ENCODE measurements at places on chromosomes 2 and 18.

DNA sequence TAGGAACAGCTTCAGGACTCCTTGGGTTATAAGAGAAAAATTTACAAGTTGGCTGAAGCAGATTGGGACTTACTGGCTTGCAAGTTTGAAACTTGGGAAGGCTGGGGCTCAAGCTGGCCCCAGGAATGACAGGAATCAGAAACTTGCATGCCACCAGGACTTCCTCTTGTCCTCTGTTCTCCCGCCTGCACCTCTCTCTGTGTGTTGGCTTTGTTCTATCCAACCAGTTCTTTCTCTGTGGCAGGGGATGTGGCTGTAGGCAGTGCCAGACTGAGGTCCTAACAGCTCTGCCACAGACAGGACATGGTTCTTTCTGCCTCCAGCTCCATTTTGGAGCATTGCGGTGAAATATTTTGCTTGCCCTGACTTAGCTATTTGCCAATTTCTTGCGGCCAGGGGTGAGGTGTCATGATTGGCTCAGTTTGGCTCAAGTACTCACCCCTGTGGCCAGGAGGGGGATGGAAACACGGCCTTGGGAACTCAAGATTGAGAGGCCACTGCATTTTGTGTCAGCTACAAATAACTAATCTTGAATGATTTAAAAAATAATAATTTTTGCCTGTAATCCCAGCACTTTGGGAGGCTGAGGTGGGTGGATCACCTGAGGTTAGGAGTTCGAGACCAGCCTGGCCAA, 48.9 kb downstream of the MEP1B start:
- no peak for DNase-seq

DNA sequence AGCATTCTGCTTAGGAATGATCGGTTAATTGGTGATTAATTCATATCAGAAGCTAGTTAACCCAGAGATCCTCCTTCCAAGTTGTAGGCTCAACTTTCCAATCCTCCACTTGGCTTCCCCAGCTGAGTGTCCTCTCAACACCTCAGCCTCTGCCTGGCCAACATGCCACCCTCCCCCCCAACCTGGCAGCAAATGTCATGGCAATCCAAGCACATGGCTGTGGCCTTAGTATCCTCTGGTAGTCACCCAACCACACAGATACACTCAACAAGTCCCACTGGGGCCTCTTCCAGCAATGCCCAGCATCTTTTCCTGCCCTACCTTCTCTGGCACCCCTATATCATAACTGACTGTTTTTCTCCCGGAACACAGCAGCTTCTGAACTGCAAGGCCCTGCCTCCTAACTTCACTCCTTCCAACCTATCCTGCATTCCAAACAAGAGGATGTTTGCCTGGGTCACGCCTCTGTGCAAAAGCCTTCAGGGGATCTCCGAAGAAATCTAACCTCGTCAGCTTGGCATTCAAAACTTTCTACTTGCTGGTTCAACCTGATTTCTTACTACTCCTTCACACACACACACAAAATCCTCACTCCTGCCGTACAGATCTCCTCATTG, 195.0 kb downstream of the CYP26B1 start:
- no peak for DNase-seq

GRCh38 chr2:75066121-75066902, 107.9 kb downstream of the POLE4 start:
- no peak for DNase-seq

DNA sequence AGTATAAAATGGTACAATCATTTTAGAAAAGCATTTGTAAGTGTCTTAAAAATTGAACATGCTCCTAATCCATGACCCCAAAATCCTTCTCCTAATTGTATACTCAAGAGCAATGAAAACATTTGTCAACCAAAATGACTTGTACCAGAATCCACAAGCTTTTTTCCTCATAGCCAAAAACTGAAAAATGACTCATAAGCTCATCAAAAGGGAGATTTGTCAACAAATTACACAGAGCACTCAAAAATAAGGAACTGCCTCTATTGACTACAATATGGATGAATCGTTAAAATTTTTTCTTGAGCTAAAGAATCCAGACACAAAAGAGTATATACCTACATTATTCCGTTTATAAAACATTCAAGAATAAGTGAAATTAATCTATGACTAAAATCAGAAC, 544.8 kb downstream of the ARHGAP15 start:
- no peak for DNase-seq

GRCh38 chr2:41127351-41127750, 675.5 kb upstream of the SLC8A1 start:
- no peak for DNase-seq

DNA sequence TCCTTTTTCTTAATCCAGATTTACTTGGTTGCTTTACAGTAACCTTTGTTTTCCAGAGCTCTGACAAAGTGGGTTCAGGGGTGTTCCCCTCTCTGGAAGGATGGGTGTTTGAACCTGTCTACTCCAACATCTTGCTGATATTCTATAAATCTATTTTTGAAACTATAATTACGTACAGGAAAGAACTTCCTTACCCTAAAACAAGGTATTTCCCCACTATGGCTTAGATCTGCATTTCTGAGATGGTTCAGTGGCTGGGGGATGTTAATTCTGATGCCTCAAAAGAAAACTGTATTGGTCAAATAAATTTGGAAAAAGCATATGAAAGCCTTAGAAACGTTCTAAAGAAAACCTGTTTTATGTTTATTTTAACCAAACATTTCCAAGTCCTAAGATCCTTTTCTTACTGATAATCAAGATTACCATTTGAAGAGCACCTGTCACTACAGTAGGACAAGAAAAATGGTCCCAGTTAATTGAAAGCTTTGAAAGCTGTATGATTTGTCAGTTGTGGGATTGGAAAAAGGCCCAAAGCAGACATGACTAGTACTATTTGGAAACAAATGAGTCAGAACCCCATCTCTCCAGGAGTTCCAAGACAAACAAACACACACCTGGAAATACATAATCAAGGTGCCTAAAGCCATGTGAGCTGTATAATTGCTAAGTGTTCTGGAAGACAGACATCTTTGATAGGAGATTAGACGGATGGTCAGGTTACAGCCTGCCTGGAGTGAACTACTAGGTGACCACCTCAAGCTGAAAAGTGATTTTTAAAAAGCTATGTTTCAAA, 57.5 kb downstream of the KDM3A start:
- no peak for DNase-seq

DNA sequence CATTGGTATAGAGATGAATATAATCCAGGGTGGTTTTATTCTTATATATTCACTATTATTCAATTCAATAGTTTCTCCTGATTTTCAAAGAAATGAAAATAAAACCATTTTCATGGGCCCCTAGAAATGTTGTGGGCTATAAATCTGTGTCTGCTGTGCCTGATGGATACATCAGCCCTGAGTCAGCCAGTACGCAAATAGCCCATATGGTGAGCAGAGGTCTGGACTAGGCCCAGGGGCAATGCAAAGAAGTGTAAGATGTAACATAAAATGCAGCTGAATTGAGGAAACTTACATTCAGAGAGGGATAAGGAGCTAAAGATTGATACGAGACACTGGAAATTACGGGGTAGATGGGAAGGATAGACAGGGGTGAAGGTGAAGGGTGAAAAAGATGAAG, 122.5 kb downstream of the MAIP1 start:
- no peak for DNase-seq

GRCh38 chr2:216737676-216738075, 42.3 kb upstream of the IGFBP5 start:
- no peak for DNase-seq

- DNase-seq: peak; percentile 16
These were observed 429.1 kb downstream of the NRXN1 start for GRCh38 chr2:50602636-50603327.

DNA sequence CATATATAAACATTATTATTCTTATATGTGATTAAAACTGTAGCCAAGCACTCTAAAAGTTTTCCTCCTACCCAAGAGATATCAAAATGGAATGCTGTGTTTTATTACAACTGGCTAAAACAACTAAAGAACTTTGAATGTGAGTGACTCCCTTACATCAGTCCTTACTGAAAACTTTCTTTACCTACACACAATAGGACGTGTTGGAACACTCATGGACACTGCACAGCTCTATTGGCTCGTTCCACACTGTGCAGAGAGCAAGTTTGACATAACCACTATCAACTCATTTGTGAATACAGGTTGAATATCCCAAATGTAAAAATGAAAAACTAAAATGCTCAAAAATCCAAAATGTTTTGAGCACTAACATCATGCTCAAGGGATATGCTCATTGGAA, 650.6 kb downstream of the SLC4A3 start:
- DNase-seq: no peak

- DNase-seq: no peak
These were observed 11.8 kb upstream of the TWSG1 start for GRCh38 chr18:9322744-9323143.

GRCh38 chr2:160371251-160372009, 122.2 kb downstream of the RBMS1 start:
- DNase-seq: no peak

- DNase-seq: no peak
These were observed 101.3 kb downstream of the OSBPL1A start for GRCh38 chr18:24296276-24296675.

DNA sequence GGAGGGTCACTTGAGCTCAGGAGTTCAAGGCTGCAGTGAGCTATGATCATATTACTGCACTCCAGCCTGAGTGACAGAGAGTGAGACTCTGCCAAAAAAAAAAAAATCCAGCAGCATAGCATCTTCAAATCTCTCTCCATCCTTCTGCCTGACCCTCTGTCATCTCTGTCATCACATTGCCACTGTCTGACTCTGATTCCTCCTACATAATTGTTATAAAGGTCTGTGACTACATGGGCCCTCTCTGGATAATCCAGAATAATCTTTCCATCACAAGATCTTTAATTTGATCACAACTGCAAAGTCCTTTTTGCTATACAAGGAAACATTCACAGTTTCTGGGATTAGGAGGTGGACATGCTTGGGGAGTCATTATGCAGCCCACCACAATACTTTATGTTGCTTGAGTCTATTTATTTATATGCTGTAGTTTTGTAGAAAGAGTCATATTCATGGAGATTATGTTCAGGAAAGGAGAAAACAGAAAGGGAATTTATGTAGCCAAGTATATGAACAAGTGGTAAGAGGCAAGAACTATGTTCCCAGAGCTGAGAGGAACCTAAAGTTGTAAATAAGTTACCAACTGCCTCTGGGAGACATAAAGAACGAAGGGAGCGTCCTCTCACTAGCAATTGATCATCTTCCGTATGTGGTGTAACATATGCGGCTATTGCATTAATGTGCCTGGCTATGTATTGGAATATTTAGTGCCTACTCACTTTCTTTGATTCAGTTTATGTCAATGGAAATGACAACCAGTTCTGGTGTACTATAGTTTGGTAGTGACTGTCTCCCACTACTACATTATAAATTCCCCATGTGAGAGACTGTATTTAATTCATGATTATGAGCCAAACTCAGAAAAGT, 21.5 kb downstream of the RND3 start:
- no peak for DNase-seq

DNA sequence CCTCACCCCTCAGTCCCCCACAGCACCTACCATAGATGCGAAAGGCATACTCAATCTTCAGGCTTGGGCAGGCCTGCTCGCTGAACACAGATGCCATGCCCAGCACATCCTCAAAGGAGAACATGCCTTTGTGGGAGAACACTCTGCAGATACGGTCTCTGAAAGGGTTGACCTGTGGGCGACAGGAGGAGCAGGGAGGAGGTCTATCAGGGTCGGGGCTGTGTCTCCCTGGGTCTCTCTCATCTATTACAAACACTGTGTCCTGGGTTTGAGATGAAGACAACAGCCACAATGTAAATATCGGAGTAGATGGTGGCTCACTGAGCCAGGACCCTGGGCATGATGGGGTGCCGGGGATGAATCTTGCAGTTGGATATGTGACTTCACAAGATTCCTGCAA, 46.0 kb downstream of the CIB4 start:
- DNase-seq: no peak

- no peak for DNase-seq
These were observed 76.7 kb upstream of the SNTG2 start for GRCh38 chr2:873651-874580.

DNA sequence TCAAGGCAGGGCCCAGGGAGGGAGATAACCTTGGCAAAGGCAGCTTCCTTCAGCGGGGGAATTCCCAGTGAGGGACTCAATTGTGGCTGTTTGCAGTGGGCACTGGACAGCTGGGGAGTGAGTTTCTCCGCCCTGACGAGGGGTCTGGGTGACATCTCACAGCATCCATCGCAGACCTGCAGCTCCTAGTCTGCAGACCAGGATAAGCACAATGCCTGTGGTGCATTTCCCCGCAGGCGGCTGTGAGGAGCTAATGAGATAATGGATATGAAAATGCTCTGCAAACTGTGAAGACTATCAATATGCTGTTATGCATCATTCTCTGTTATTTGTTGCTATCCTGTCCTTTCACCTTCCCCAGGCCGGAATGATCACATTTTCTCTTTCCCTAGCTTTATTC, 30.0 kb upstream of the CYP1B1 start:
- DNase-seq: no peak

- DNase-seq: no peak
These were observed 35.4 kb downstream of the NPC1 start for GRCh38 chr18:23550898-23551297.

GRCh38 chr2:60520917-60521539, 32.4 kb downstream of the BCL11A start:
- no peak for DNase-seq

DNA sequence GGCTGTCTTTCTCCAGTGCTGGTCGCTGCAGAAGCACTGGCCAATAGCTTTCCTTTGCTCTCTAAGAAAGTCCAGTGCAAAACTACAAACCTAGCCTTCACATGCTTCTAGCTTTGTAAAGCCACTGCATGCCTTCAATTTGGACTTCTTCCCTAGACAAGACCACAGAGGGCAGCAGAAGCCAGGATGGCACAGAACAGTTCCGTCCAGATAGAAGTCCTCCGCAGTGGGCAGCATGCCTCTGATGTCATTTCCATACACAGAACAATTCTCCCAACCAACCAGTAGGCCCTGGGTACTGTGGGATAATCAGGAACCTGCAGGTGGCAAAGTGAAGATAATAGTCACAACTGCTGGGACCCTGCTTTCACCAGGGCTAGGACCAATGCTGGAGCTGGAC, 3.3 kb downstream of the ST6GAL2 start:
- DNase-seq: no peak

DNA sequence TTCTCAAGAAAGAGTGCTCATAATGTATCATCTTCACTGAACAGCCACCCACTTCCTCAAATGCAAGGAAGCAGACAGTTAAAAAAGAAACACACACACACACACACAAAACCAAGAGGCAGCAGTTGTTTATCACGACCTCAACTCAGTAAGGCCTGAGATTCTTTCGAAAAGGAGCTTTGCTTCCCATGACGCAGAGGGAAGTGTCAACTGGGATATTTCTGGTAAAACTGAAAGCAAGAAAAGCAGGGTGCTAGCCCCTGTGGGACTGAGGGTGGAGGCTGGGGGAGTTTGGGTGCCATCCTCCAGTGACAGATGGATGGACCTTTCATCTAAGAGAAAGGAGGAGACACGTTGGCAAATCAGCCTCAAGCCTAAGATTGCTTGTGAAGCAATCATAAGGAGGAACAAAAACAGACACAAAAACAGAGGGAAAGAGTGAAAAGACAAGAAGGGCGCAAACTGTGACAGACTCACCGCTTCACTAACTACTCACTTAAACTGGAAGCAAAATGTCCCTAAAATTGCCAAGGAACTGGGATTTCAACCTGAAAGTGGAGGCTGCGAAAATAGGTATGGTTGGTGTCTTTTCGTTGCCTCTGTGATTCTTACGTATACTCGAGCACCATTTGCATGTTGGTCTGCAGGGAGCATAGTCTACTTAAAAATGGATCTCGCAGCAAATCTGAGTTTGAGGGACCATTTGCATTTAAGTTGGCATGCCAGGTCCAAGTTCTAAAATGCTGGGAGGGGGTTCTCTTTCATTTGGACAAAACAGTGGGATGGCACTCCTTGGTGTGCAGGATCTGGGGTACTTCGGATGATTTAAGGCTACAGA, at the start of gene ARHGAP25:
ARHGAP25 (plus strand) TSS at position 124 of the 838 bp plus-strand sequence; CDS start at position 513, 389 bp downstream.
- no peak for DNase-seq

GRCh38 chr2:218849721-218850120, 9.9 kb upstream of the WNT6 start:
- no peak for DNase-seq

All from nephron progenitor cell (in vitro differentiated cells).